ENCODE measurements at places on chromosomes 5 and 9.

DNA sequence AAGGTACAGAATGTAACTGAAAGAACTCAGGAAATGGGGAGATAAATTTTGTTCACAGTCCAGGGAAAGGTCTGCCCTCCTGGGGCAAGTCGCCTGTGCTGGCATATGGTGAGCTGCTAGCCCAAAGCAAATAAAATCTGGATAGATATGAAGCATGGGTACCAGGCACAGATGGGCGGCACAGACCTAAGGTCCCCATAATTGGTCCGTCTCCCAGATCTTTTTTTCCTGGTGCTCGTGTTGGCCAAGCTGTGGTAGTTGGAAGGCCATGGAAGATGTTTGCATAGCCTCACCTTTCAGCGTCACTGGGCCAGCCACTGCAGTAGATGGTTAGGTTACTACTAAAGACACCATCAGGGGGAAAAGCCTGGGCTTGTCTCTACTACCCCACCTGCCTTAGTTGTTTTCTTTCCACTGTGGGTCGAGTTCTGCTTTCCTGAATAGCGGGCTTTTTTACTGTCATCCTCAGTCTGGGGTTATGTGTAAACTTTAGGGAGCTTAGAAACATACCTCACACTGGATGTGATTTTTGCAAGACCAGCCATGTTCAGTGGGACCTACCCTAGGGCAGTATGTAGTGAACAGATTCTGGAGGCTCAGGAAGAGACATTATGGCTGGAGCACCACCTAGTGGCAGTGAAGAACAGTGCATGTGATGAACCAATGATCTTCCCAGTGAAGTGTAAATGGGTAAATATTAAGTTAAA lies 24.2 kb upstream of the GLRX start:
- peak; percentile 74 for DNase-seq

- no peak for DNase-seq
Measured at GRCh38 chr5:78753093-78753531, 104.5 kb upstream of the LHFPL2 start.

DNA sequence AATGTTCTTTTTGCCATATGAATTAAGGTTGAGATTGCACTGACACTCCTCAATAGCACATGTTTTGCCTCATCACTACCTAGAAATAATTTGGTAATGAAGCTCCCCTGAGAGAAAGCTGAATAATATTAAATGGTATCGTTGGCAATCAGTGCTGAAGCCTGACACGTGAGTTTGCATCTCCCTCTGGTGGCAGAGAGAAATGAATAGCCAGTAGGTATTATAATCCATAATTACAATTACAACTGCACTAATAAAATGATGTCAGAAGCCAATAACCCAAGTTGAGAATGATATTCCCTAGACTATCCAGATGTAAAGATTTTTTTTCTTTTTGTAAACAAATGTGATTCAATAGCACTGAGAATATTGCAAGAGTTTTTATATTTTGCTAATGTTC lies 700.3 kb downstream of the PTPRD start:
- DNase-seq, result no peak

- DNase-seq, result no peak
Measured at GRCh38 chr9:90825586-90825985, 24.0 kb downstream of the SYK start.

- no peak for DNase-seq
Measured at GRCh38 chr9:135303280-135303647, 176.3 kb upstream of the PPP1R26 start.

GRCh38 chr5:60701321-60701968 lies 1.5 kb upstream of the DEPDC1B start:
- no peak for DNase-seq

DNA sequence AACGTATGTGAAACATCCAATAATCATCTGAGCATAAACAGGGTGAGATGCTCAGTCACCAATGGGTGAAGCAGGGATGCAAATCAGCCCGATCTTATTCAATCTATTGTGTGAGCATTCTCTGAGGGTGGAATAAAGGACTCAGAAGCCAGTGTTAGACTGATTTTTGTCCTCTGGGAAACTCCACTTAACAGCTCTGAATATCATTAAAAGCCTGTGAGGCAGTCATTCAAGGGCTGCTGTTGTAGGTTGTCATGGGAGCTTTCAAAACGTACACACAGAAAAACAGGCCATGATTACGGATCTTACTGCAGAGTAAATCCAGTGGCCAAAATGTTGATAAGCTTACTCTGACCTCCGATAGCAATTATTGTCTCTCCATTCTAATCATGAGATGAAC lies 266.5 kb upstream of the EFNA5 start:
- DNase-seq, result no peak
